ENCODE measurements at places on chromosomes 1 and 21.

DNA sequence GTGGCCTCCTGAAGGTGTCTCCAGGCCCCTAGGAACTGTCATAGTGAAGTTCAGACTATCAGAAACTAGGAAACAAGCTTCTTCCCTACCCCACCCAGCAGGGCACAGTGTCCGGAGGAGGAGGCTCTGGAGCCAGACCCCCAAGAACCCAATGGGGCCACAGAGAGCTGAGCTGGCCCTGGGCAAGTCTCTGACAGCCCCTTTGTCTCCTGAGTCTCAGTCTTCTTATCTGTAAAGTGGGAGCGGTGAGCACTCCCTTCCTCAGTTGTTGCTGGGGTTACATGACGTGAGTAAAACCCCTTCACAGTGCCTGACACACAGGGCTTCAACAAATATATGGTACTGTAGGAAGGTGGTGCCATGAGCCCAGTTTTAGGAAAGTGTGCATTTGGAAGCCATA, 675.8 kb downstream of the MATN1 start:
- no peak for DNase-seq

GRCh38 chr21:45948576-45949141, 32.9 kb upstream of the COL6A1 start:
- no peak for DNase-seq

DNA sequence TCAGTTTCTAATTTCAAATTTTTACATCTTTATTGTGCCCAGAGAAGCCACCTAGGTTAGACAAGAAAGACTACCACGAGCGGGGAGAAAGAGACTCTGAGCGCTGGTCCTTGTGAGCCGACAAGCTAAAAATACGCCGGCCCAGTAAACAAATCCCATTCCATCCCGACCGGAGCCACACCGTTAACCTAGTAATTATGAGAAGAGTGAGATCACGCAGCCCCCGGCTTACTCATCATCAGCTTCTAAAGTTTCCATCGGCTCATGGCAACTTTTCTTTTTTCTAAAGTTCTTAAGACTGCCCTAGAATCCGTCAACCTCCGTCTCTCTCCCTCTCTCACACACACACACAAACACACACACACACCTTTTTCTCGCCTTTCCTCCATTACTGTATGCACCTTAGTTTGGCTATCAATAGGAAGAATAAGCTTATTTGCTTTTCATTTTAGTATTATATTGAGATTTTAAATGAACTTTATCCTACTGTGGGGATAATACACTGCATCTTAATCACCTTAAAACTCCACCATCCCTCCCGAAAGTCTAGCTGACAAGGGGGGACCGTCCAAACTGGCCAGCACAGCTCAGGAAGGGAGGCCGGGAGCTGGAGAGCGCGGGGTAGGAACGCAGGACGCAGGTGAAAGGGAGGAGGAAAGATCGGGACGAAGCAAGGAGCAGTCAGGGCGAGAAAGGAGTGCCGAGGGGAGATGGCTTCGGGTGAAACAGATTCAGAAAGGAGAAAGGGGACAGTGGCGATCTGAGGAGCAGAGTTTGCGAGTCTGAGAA, 728 bp downstream of the OTUD7B start:
- no peak for DNase-seq

DNA sequence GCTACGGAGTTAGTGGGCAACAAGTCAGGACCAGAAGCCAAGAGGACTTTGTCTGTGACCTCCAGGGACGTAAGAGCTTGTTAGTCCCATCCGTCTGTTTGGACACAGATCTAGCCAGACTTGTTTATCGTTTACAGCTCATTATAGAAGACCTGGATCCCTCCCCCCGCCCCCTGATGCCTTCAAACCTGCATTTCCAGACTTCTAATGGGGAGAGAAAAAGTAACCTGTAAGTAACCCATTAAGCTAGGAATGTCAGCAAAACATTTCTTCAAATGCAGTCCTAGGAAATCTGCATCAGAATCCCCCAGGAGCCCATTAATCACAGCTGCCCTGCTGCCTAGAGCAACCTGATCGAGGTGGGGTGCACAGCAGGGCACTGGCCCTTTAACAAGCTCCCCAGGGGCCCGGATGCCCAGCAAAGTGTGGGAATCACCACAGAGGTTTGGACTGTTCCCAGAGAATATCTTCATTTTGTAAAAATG, 1.4 kb upstream of the MAD2L2 start:
- no peak for DNase-seq
